ENCODE measurements at places on chromosomes 16 and 17. TPM values are rescaled to one million over a fixed set of nuclear protein-coding genes. Genes with fewer than 3 reads are reported as not detected.

The CTRB2 gene
- total RNA-seq: not detected

The SPNS2 gene
- 0.38 TPM for total RNA-seq

GRCh38 chr16:75590920-75591843 is 25.0 kb downstream of the GABARAPL2 start:
- no peak for DNase-seq

The NDRG4 gene
- total RNA-seq: 2.0 TPM

DNA sequence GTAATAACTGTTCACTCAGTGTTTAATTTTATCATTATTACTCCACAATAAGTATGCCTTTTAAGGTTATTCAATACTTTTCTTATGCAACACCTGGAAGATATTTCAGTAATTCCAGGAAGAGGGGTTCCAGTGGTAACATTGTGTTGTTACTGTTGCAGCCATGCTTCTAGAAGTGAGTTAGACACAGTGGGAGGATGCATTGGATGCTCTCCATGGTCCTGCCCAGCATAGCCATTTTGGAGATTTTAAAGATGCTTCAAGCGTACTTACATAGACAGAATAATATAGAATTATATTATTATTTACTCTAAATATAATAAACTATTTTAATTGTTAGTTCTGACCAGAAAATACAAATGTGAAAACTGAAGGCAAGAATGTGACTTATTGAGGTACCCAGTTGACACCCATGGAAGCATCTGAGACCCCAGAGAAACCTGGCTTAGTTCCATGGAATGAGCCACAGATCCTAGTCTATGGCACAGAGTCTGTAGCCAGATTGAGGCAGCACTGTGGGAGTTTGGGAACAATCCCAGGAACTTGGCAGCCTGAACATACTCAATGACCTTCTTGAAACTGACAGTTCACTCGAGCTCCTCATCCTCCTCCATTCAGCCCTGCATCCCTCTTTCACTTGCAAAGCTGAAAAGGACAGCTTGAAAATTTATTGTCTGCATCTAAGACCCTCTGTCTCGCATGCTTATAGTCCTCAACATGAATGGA is 190.1 kb upstream of the HS3ST4 start:
- no peak for DNase-seq

DNA sequence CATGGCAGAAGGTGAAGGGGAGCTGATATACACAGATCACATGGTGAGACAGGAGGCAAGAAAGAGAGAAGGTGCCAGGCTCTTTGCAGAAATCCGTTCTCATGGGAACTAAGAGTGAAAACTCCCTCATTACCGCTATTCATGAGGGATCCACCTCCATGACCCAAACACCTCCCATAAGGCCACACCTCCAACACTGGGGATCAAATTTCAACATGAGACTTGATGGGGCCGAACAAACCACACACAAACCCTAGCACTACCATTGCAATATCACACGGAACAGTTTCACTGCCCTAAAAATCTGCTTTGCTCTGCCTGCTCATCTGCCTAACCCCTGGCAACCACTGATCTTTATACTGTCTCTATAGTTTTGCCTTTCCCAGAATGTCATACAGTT is 34.8 kb downstream of the C17orf67 start:
- no peak for DNase-seq

The CAVIN1 gene
- total RNA-seq: 0.10 TPM

The KCNJ18 gene
- total RNA-seq: not detected

GRCh38 chr16:53892155-53892554 is 188.2 kb downstream of the FTO start:
- no peak for DNase-seq

DNA sequence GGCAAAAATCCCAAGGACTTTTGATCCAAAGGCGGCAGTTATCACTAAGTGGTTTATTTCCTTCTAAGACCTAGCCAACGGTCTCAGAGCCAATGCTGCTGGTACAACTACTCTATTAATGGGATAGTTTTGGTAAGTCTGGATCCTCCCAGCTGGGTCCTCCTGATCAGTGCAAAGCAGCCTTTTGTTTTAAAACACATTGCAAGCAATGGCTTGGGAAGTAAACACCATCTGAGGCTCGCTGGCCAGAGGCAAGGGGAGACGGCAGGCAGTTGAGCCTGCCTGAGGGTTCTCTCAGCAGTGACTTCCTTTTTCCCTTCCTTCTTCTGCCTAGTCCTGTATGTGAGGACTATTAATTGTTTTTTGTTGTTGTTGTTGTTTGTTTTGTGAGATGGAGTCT is 1.6 kb upstream of the SLC5A10 start:
- DNase-seq: no peak

The TBC1D3H gene
- not detected for total RNA-seq

Measured in activated B cell treated with CpG ODN at 0.5 μM for 24 hours (primary cell).